Thoracic aorta (tissue), 2 donors: ENCODE measurements at places on chromosomes 12 and 14.

GRCh38 chr12:131418121-131418520, 292.8 kb upstream of the SFSWAP start:
- no peak for DNase-seq

GRCh38 chr14:80923368-80923767, 18.2 kb downstream of the CEP128 start:
- no peak for DNase-seq

GRCh38 chr12:105555556-105556295, 225.2 kb downstream of the C12orf75 start:
- no peak for DNase-seq

DNA sequence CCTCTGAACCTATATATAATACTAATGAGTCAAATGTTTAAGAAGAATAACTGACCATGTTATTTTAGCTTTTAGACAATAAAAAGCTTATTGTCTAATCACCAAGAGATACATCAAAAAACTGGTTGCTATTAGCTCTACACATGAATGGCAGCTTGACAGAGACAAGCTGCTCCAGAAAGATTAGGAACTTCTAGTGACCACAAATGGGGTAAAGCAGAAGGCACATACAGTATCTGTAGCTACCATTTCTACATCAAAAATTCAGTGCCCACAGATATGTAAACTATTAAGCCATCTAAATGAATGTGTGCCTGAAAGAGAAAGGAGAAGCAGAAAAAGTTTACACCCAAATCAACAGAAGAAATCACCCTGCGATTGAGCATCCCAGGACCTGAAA, 2.4 kb downstream of the AREL1 start:
- no peak for DNase-seq

DNA sequence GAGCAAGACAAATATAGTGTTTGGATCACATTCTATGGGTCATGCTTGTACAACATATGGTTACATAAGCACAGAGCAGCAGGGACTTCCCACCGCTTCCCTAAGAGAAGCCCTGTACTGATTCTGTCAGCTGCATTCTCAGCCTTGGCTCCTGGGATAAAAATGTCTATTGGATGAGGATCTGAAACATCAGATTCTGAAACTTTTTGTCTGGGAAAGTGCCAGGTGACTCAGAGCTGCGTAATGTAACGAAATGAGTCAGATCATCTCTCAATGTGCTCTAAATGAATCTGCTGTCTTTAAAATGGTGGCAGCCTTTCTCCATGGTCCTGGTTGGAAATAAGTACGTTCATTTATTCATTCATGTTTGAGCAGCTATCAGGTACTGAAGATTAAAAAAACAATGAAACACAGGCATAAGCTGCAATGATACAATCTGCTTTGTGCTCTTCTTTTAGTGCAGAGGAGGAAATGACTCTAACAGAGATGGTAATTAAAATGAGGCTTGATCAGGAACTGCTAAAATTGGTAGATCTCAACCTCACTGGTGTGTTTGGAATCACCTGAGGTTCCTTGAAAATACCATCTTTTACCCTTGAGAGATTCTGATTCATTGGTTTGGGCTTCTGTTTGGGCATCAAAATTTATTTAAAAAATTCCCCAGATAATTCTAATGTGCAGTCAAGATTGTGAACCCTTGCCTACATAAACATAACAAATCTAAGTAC, 99.1 kb upstream of the NAP1L1 start:
- DNase-seq, result no peak
